ENCODE measurements at places on chromosomes 7 and 10. TPM values are rescaled to one million over a fixed set of nuclear protein-coding genes. Genes with fewer than 3 reads are reported as not detected.

ENTPD7 gene
- total RNA-seq: 7.5 TPM

PPP1R17 gene
- not detected for total RNA-seq

PTF1A gene
- total RNA-seq: not detected

DNA sequence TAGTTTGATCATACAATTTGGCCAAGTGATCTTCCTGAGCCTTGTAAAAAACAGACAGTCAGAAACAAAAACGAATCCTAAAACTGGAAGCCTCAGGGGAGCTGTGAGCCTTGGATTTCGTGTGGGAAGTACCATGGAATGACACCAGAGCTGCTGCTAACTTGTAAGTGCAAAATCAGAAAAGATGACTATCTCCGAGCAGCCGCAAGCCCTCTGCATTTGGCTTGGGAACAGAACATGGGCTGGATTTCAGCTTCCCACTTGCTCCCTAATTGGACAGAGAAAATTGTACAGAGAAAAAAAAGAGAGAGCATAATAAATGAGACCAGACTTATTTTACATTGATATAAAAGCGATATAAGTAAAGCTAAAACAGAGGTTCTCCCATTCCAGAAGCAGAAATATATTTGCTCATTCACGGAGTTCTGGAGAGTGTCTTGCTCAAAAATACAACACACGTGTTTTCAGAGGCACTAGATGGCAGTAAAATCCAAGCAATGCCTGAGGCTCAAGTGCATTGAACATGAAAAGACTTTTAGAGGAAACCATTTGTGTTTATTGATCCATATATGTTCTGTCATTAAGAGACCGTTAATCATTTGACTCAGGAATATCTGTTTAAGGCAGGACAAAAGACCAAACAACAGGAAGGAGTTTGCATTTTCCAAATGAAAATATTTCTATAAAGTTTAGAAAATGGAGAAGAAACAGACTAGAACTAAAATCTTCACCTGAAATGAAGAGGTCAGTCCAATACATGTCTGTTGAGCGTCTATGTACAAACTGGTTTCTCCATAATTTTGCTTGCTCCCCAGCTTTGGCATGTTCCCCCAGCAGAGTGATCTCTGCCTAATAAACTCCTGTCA, 78.3 kb upstream of the SLC26A5 start:
- peak; percentile 70 for DNase-seq

DNA sequence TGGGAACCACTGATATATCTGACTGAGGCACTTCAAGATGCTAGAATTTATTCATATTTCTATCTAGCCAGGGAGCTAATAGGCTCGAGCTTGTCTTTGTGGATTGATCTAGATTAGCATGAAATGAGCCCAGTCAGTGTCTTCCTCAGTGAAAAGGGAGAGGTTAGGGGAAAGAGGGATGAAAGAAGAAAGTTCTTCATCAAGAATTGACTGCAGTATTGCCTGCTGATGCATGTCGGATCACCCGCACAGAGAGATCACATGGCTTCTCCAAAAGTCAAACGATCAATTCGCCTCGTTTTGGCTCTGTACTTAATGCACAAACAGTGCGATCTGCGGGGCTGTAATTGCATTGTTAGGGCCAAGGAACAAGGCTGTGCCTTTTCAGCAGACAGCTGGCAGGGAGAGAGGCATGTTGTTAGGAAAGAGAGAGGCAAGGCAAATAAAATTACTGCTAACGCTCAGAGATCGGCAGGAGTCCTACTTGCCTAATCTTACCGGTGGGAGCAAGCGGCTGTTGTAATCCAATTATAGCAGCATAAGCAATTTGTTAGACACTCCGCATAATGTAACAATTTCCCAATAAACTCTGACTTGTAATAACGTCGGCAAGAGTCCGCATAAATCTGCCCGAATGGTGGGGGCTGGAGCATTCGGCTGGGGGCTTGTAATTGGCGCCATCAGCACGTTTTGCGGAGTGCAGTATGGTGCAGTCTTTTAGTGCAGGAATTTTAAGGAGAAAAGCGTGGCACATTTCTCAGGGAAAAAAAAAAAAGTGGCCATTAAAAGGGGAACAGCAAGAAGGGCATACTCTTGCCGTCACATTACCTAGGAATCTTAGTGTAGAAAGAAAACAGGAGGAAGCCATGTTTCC, 102.1 kb downstream of the POLL start:
- no peak for DNase-seq

- no peak for DNase-seq
Observed at GRCh38 chr10:93071674-93072224, 1.9 kb upstream of the CYP26A1 start.

All from Daoy (cell line).